Parietal lobe (tissue), 2 donors: ENCODE measurements at places on chromosomes 1 and 21. TPM values are rescaled to one million over a fixed set of nuclear protein-coding genes. Genes with fewer than 3 reads are reported as not detected.

The TCHH gene
- under 0.01 TPM for total RNA-seq

The NES gene
- total RNA-seq, result 29.7 TPM

The SV2A gene
- total RNA-seq, result 75.7 TPM

The NUF2 gene
- total RNA-seq, result 8.8 TPM

The ARTN gene
- total RNA-seq, result 0.31 TPM

The TLR5 gene
- 0.63 TPM for total RNA-seq

The S100A7 gene
- total RNA-seq, result not detected

The HIVEP3 gene
- 36.6 TPM for total RNA-seq

The CD160 gene
- total RNA-seq, result not detected

The SELL gene
- total RNA-seq, result 0.31 TPM

The KLHL17 gene
- total RNA-seq, result 15.7 TPM

The FCRL6 gene
- not detected for total RNA-seq

The BATF3 gene
- 5.3 TPM for total RNA-seq

The XCL1 gene
- not detected for total RNA-seq

The PBXIP1 gene
- 20.0 TPM for total RNA-seq

The FAM167B gene
- not detected for total RNA-seq

The FCRL5 gene
- total RNA-seq, result not detected

The A3GALT2 gene
- total RNA-seq, result not detected

The CNKSR1 gene
- total RNA-seq, result 7.2 TPM

The ENSA gene
- total RNA-seq, result 132 TPM

The DNASE2B gene
- total RNA-seq, result not detected

The H3-3A gene
- total RNA-seq, result 311 TPM

The GBP7 gene
- not detected for total RNA-seq

The KRTAP13-2 gene
- total RNA-seq, result not detected

The AGMAT gene
- total RNA-seq, result 0.31 TPM

The CDK18 gene
- 1.3 TPM for total RNA-seq

The F13B gene
- total RNA-seq, result not detected

The KCNT2 gene
- total RNA-seq, result 49.8 TPM

The LCE6A gene
- not detected for total RNA-seq

The ST6GALNAC3 gene
- total RNA-seq, result 16.3 TPM

The OR10Z1 gene
- not detected for total RNA-seq

The ALG6 gene
- 57.0 TPM for total RNA-seq

The KCNE2 gene
- total RNA-seq, result not detected

The NGF gene
- total RNA-seq, result not detected

The TRPM2 gene
- total RNA-seq, result 2.8 TPM

The BSND gene
- total RNA-seq, result not detected

The FAM151A gene
- not detected for total RNA-seq

The LCE3D gene
- not detected for total RNA-seq

The NBPF15 gene
- 106 TPM for total RNA-seq

The LRRC38 gene
- total RNA-seq, result not detected

The ASPM gene
- total RNA-seq, result 16.6 TPM

The DHX9 gene
- 282 TPM for total RNA-seq

The SUSD4 gene
- total RNA-seq, result 21.0 TPM

The SLC16A4 gene
- total RNA-seq, result 4.7 TPM

The C4BPA gene
- total RNA-seq, result not detected

The UMODL1 gene
- not detected for total RNA-seq

The CD34 gene
- 2.5 TPM for total RNA-seq

The LYSMD1 gene
- 17.2 TPM for total RNA-seq

The F5 gene
- total RNA-seq, result not detected

The EPHB2 gene
- 57.6 TPM for total RNA-seq
